ENCODE measurements at places on chromosomes 2 and 18. TPM values are rescaled to one million over a fixed set of nuclear protein-coding genes. Genes with fewer than 3 reads are reported as not detected.

Gene ABHD1
- 0.90 TPM for total RNA-seq

Gene PLGLB1
- not detected for total RNA-seq

- DNase-seq: peak; percentile 93
- H3K27me3 ChIP-seq: no peaks in the 10 kb centered on the region
Observed at GRCh38 chr2:46984642-46985476, 69.3 kb upstream of the MCFD2 start.

DNA sequence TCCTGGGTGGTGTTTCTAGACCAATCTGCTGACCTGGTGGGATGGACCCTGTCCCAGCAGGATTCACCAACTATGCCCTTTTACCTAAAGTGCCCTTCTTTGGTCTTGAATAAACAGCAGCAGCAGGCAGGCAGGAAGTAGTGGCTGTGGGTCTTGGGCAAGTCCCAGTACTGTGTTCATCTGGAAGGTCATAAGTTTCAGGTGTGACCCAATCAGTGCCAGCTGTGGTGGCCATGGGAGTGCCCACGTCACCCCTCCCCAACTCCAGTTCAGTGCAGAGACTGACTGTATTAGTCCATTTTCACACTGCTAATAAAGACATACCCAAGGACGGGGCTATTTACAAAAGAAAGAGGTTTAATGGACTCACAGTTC, 148.3 kb upstream of the SRD5A2 start:
- no peaks in the 10 kb centered on the region for H3K4me1 ChIP-seq
- H3K36me3 ChIP-seq: no peaks in the 10 kb centered on the region
- H3K4me3 ChIP-seq: no peak overlapping the region
- no peak for DNase-seq
- no peaks in the 10 kb centered on the region for H3K27me3 ChIP-seq
- no peak overlapping the region for H3K27ac ChIP-seq

DNA sequence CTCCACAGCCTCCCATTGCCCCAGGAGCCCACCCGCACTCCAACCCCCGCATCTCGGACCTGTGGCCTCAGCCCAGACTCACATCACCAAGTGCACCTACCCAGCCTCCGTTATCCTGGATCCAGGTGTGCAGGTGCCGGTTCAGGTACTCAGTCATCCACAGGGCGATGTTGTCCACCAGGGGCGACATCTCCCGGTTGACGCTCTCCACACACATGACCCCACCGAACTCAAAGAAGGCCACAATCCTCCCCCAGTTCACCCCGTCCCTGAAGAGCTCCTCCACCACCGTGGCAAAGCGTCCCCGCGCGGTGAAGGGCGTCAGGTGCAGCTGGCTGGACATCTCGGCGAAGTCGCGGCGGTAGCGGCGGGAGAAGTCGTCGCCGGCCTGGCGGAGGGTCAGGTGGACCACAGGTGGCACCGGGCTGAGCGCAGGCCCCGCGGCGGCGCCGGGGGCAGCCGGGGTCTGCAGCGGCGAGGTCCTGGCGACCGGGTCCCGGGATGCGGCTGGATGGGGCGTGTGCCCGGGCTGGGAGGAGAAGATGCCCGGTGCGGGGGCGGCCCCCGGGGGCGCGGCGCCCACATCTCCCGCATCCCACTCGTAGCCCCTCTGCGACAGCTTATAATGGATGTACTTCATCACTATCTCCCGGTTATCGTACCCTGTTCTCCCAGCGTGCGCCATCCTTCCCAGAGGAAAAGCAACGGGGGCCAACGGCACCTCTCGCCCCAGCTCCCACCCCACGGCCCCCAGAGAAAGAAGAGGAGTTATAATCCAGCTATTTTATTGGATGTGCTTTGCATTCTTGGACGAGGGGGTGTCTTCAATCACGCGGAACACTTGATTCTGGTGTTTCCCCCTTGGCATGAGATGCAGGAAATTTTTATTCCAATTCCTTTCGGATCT, 1.3 kb downstream of the BCL2 start:
- peak overlapping the region; percentile 89 for H3K27ac ChIP-seq
- H3K27me3 ChIP-seq: no peaks in the 10 kb centered on the region
- no peaks in the 10 kb centered on the region for H3K36me3 ChIP-seq
- no peaks in the 10 kb centered on the region for H3K4me1 ChIP-seq
- peak; percentile 68 for DNase-seq

GRCh38 chr2:88831071-88831791, 139.8 kb downstream of the RPIA start:
- H3K4me3 ChIP-seq: no peak overlapping the region
- no peak overlapping the region for H3K27ac ChIP-seq
- H3K27me3 ChIP-seq: no peaks in the 10 kb centered on the region
- H3K36me3 ChIP-seq: no peaks in the 10 kb centered on the region
- no peaks in the 10 kb centered on the region for H3K4me1 ChIP-seq

Data from right atrium auricular region (tissue), 2 donors.